ENCODE measurements at places on chromosomes 5 and 9. TPM values are rescaled to one million over a fixed set of nuclear protein-coding genes. Genes with fewer than 3 reads are reported as not detected.

The TTC1 gene
- 72.0 TPM for total RNA-seq

- DNase-seq: no peak
These were observed 164.5 kb downstream of the TMEM38B start for GRCh38 chr9:105858877-105859276.

DNA sequence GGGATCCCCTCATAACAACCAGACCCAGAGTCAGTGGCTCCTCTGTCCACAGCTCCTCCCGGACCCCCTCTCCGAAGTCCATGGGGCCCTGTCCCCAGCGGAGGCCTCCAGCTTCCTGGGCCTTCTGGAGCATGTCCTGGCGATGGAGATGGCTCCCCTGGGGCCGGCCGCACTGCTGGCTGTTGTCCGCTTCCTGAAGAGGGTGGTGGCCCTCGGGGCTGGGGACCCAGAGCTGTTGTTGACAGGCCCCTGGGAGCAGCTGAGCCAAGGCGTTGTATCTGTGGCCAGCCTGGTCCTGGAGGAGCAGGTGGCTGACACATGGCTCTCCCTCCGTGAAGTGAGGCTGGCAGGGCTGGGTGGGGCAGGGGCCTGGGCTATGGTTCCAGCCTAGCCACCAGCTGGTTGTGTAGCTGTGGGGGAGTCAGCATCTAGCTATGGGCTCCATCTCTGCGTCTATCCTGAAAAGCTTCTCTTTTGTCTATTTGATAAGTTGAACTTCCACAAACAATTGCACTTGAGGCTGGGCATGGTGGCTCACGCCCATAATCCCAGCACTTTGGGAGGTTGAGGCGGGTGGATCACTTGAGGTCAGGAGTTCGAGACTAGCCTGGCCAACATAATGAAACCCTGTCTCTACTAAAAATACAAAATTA is 4.7 kb downstream of the ADGRD2 start:
- peak; percentile 55 for DNase-seq

GRCh38 chr5:117748336-117748735 is 1173.7 kb upstream of the SEMA6A start:
- DNase-seq: no peak

- peak; percentile 55 for DNase-seq
These were observed 3.0 kb downstream of the GDNF start for GRCh38 chr5:37836592-37837413.

DNA sequence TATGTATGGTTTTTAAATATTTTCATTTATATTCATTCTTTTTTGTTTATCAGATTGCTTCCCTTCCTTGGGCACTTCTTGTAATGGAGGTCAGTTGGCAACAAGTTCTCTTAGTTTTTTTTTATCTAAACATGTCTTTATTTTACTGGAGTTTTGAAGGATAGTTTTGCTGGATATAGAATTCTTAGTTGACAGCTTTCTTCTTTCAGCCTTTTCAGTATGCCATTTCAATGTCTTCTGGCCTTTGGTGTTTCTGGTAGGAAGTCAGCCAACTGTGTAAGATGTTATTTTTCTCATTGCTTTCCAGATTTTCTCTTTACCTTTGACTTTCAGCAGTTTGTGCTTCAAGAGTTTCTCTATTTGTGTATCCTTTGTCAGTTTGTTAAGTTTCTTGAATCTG is 14.2 kb downstream of the SLC12A2 start:
- peak; percentile 12 for DNase-seq

- no peak for DNase-seq
These were observed 136.4 kb downstream of the GRIA1 start for GRCh38 chr5:153626836-153627235.

- peak; percentile 87 for DNase-seq
These were observed 64.4 kb downstream of the PPARGC1B start for GRCh38 chr5:149794487-149794971.

DNA sequence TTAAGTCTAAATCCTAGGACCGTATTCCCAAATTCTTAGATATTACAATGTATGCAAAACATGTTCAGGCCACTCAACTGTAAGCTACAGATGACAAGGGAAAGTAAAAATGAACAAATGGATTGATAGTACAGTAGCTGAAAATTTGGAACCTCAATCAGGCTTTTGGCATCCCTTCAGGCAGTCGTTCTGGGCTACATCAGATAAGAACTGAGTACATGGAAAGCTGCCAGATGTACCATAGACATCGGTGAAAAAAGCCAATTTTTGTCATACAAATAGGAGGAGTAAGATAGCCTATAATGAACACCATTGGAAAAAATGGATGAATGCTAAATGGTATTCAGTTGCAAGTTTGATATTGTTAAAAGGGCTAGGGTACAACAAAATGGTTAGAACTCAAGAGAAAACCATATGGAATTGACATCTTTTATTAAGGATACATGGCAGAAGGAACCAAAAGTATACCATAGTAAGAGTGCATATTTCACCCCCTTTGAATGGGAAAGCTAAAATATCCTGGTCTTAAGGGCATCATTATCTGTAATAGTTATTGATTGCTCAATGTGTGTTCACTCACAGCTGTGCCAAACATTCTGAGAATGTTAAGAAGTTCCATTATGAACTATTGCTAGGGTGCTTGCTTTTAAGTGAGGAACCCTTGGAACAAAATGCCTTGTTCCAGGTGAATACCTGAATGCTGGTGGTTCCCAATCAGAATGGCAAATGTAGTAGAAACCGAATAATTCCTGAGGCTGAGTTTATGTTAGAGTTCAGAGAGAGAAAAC is 86.4 kb downstream of the NR3C1 start:
- no peak for DNase-seq

GRCh38 chr5:109829331-109829730 is 139.6 kb downstream of the MAN2A1 start:
- no peak for DNase-seq

DNA sequence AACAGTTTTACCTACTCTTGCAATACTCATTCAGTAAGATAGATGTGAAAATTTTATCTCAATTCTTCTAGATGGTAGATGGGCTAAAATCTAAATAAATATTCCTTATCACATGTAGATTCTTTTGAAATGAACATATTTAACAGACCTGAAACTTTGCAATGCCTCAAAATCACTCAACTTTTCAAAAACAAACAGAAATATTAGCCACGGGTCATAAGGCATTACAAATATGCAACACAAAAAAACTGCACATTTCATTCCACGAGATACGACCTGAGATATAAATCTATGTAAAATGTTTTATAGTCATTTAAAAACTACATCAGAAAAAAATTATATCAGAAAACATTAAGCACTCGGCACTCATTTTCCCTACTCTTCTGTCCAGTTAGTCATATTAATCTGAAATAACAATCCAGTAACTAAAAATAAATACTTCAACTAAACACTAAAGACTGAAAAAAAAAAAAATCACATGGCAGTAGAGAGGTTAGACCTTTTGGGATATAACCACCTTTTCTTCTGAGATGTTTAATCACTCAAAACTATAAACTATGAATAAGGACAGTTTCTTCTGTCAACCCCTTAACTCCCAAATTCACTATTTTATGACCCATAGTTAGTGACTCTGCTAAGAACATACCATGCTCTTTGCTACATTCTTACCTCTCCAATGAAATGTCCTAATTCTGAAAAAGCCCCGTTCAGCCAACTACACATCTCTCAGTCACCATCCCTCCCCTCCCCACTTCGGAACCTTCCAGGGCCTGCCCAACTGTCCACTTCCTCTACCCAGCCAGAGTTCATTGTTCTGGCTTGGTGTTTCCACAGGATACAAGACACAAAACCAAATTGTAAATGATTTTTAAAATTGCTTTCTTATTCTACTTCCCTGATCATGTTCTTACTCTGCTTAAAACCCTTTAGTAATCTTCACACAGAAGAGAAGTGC is 6.4 kb downstream of the HOMER1 start:
- no peak for DNase-seq

DNA sequence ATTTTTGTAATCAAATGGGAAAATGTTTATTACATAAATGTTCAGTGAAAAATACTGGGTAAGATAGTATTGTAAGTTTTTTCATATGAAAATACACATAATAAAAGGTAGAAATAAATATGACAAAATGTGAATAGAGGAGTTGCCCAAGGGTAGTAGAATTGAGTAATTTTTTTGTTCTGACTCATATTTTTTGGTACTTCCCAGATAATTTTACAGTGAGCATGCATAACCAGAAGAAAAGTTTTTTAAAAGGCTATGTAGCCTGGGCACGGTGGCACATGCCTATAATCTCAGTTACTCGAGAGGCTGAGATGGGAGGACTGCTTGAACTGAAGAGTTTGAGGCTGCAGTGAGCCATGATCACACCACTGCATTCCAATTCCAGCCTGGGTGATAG is 116.9 kb downstream of the PIP5K1B start:
- no peak for DNase-seq
